Uterus (tissue), 4 donors: ENCODE measurements at places on chromosomes 16 and 17. TPM values are rescaled to one million over a fixed set of nuclear protein-coding genes. Genes with fewer than 3 reads are reported as not detected.

GRCh38 chr17:38898291-38898679 is 27.1 kb upstream of the LASP1NB start:
- H3K4me3 ChIP-seq = no peak overlapping the region
- peaks cover 8% of the 10 kb centered on the region for H3K4me1 ChIP-seq
- peak overlapping the region; percentile 56 for H3K27ac ChIP-seq
- no peaks in the 10 kb centered on the region for H3K36me3 ChIP-seq

DNA sequence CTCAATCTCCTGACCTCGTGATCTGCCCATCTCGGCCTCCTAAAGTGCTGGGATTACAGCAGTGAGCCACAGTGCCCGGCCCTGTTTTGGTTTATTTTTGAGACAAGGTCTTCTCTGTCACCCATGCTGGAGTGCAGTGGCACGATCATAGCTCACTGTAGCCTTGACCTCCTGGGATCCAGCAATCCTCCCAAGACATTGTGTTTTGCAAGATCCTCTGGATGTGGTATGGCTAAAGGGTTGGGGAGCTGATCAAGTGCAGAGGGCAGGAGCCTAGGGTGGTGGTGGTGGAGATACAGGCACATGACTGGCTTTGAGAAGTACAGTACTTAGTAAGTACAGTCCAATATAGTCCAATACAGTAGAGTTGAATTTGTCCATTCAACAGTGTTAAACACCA is 16.6 kb upstream of the TNS4 start:
- H3K27me3 ChIP-seq = no peaks in the 10 kb centered on the region
- peak; percentile 6 for DNase-seq
- H3K4me3 ChIP-seq = no peak overlapping the region
- no peak overlapping the region for H3K27ac ChIP-seq

DNA sequence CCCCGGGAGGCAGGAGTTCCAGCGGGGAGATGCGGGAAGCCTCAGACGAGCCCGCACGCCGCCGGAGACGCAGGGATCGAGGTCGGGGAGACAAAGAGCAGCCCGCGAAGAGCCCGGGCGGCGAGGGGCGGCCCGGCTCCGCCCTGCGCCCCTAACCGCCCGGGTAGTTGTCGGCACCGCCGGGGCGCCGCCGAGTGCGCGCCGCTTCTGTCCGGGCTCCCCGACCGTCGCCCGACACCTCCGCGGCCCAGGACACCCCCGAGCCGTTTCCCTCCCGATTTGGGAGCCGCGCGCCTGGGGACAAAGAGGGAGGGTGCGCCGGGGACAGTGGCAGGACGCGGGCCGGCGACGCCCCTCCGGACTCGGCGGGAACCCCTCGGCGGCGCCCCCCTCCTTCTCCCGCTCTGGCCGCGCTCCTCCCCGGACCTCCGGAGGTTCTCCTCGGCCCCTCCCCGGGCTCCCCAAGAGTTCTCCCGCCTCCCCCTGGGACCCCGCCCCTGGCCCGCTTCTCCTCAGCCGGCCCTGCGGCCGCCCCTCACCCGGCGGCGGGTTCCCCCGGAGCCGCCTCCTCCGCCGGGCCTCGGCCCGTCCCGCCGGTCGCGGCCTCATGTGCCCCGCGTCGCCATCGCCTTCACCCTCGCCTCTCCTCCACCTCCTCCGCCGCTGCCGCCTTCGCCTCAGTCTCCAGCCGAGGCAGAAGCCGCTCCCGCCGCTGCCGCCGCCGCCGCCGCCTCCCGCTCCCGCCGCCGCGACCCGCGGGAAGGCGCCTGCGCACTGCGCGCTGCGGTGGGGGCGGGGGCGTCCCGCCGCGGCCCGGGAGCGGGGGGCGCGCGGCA is at the start of gene GJC1:
TSS of gene GJC1 (minus strand) at position 765 of the 836 bp plus-strand sequence. CDS start 24,470 bp downstream, outside the sequence.
- no peaks in the 10 kb centered on the region for H3K36me3 ChIP-seq
- no peaks in the 10 kb centered on the region for H3K27me3 ChIP-seq
- DNase-seq = peak; percentile 60
- peak within 1 kb of the TSS; percentile 49 for H3K4me3 ChIP-seq

- no peaks in the 10 kb centered on the region for H3K4me1 ChIP-seq
- H3K27me3 ChIP-seq = no peaks in the 10 kb centered on the region
- no peak overlapping the region for H3K4me3 ChIP-seq
- H3K27ac ChIP-seq = no peak overlapping the region
- H3K36me3 ChIP-seq = no peaks in the 10 kb centered on the region
Measured at GRCh38 chr16:68128577-68129305, 43.6 kb downstream of the NFATC3 start.

- peak overlapping the region; percentile 78 for H3K27ac ChIP-seq
- no peaks in the 10 kb centered on the region for H3K27me3 ChIP-seq
- no peak for DNase-seq
- H3K36me3 ChIP-seq = no peaks in the 10 kb centered on the region
- no peaks in the 10 kb centered on the region for H3K4me1 ChIP-seq
- peak overlapping the region; percentile 81 for H3K4me3 ChIP-seq
Measured at GRCh38 chr17:81551458-81552243, 502 bp downstream of the FAAP100 start.

DNA sequence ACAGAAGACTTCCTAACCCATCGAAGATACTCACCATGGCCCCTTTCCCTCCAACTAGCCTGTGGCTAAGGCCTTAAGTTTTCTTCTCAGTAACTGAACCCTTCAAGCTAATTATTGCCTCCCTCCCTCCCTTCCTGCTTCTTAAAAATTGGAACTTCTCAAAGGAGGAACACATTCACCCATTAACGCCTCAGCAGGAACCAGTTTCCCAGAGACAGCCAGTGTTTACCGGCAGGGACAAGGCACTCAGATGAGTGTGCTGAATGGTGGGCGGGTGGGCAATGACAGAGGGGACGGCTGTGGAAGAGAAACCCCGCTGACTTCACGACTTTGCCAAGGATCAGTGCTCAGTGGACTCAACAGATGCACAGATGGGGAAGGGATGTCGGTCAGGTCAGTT is 20.3 kb downstream of the PITPNA start:
- H3K4me1 ChIP-seq = no peaks in the 10 kb centered on the region
- no peaks in the 10 kb centered on the region for H3K36me3 ChIP-seq
- no peaks in the 10 kb centered on the region for H3K27me3 ChIP-seq
- no peak for DNase-seq
- no peak overlapping the region for H3K4me3 ChIP-seq

- H3K4me1 ChIP-seq = no peaks in the 10 kb centered on the region
- H3K36me3 ChIP-seq = no peaks in the 10 kb centered on the region
- no peak for DNase-seq
- no peaks in the 10 kb centered on the region for H3K27me3 ChIP-seq
- no peak overlapping the region for H3K4me3 ChIP-seq
Measured at GRCh38 chr17:16434662-16435061, 19.3 kb downstream of the TRPV2 start.

GRCh38 chr16:21656795-21657768 is 4.7 kb upstream of the IGSF6 start:
- H3K27me3 ChIP-seq = no peaks in the 10 kb centered on the region
- H3K36me3 ChIP-seq = no peaks in the 10 kb centered on the region
- no peaks in the 10 kb centered on the region for H3K4me1 ChIP-seq
- no peak overlapping the region for H3K27ac ChIP-seq
- H3K4me3 ChIP-seq = no peak overlapping the region
- no peak for DNase-seq

GRCh38 chr17:49980703-49981197 is 11.8 kb downstream of the DLX4 start:
- H3K27me3 ChIP-seq = no peaks in the 10 kb centered on the region
- no peaks in the 10 kb centered on the region for H3K4me1 ChIP-seq
- no peaks in the 10 kb centered on the region for H3K36me3 ChIP-seq
- DNase-seq = no peak
- no peak overlapping the region for H3K27ac ChIP-seq

DNA sequence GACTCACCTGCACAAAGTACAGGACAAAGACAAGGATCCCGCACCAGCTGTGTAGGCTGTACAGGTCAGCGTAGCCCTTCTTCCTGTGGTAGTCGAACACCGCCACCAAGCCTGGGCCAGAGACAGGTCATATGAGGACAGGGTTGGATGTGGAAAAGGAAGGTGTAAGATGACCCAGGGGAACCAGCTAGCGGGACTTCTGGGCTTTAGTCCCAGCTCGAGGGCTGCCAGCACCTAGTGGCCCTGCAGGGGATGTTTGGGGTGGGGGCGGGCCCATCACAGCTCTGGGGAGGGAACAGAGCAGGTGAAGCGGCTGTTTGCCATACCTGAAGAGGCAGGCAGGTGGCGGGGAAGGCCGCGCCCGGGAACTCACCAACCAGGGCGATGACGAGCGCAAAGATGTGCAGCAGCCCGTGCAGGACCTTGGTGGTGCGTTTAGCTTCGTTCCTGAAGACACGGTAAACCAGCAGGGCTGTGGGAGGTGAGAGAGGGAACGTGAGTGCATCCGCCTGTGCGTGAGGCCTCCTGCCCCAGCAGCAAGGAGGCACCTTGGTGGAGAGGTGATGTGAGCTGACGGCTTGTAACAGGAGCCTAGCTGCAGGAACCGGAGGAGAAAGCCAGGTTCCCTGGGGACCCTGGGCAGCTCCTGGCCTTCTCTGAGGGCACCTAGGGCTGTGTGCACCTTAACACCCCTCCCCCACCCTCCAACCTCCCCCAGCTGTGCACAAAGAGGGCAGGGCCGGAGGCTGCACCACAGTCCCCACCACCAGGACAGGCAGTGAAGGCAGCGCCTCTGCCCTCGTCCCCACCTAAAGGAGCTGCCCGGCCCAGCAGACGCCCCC is 10.2 kb downstream of the CYB561 start:
- DNase-seq = peak; percentile 24
- no peak overlapping the region for H3K4me3 ChIP-seq
- H3K36me3 ChIP-seq = no peaks in the 10 kb centered on the region
- H3K27ac ChIP-seq = no peak overlapping the region

DNA sequence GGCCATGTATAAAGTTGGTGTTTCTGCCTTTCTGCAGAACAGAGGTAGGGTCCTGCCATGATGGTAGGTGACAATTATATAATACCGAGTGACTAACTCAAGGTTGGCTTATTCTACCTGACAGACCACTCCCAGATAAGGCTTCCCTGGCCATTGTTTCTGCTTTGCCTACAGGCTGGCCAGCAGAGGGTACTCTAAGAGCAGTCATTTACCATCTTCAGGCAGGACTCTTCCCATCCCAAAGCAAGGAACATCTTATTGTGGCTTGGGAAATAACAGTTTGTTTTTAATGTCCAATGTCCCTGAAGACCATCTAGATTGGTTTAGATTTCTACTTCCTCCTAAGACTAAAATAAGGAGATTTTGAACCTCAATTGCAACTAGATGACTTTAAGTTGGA is 74.1 kb downstream of the SNX11 start:
- H3K27me3 ChIP-seq = no peaks in the 10 kb centered on the region
- H3K4me1 ChIP-seq = no peaks in the 10 kb centered on the region
- H3K4me3 ChIP-seq = no peak overlapping the region

DNA sequence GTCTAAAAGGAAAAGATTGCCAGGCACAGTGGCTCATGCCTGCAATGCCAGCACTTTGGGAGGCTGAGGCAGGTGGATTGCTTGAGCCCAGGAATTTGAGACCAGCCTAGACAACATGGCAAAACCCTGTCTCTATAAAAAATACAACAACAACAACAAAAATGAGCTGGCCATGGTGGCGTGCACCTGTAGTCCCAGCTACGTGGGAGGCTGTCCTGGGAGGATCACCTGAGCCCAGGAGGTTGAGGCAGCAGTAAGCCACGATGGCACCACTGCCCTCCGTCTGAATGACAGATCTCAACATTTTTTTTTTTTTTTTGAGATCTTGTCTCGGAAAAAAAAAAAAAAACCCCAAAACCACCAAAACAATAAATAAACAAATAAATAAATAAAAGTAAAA is 28.1 kb upstream of the ATP2A3 start:
- H3K4me1 ChIP-seq = no peaks in the 10 kb centered on the region
- H3K4me3 ChIP-seq = no peak overlapping the region
- no peaks in the 10 kb centered on the region for H3K36me3 ChIP-seq
- no peak for DNase-seq
- no peak overlapping the region for H3K27ac ChIP-seq

DNA sequence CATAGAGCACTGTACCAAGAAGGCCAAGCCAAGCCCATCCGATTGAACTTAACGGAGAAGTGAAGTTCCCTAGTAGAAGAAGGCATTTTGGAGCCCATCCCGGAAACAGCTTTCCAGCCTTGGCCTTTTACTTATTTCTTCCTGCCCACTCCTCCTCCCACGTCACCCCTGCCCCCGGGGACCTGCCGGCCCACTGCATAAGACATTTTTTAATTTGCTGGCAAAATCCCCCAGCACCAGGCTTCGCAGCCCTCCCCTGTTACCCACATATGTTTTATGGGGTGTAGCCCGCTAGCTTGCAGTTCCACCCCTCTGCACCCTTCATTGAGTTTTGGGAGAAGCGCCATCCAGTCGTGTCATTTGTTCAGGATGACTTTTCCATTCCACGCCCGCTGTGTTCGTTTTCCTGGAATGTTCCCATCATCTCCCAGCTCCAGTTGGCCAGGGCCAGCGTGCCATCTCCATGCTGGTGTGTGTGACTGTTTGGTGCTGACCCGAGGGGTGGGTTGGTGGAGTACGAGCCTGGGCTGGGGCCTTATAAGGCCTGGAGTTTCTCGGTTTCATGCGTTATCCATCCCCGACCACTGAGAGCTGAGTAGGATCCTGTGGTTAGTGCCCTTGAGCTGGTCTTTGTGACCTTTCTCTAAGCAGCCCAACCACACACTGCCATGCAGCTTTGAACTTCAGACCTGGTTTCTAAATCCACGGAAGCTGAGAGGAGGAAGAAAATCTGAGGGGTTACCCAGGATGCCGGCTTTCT is 20.0 kb upstream of the TBX2 start:
- no peaks in the 10 kb centered on the region for H3K4me1 ChIP-seq
- no peaks in the 10 kb centered on the region for H3K36me3 ChIP-seq
- no peak for DNase-seq
- H3K27ac ChIP-seq = peak overlapping the region; percentile 21
- H3K4me3 ChIP-seq = no peak overlapping the region
- H3K27me3 ChIP-seq = no peaks in the 10 kb centered on the region

GRCh38 chr17:31838636-31839225 is 20.3 kb downstream of the COPRS start:
- H3K4me1 ChIP-seq = peaks cover 6% of the 10 kb centered on the region
- no peak for DNase-seq
- H3K36me3 ChIP-seq = no peaks in the 10 kb centered on the region
- no peak overlapping the region for H3K4me3 ChIP-seq
- H3K27me3 ChIP-seq = no peaks in the 10 kb centered on the region

DNA sequence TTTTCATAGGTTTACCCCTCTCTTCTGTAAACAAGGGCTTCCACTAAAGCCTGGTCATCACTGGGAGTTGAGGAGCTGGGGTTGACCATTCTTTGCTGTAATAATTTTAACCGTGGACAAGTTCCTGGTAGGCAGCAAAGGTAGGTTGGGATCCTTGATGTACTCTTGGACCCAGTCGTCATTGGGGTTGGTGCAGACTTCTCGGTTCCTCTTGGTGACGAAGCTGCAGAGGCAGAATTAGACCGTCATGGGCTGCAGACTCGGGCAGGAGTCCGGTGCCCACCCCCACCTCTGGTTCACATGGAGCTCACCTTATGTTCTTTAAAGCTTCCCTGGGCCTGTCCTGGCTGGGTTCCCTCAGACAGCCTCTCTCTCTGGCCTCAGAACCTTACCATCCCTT is 3.8 kb downstream of the CCL16 start:
- no peak for DNase-seq
- H3K36me3 ChIP-seq = no peaks in the 10 kb centered on the region
- no peak overlapping the region for H3K4me3 ChIP-seq
- H3K27me3 ChIP-seq = no peaks in the 10 kb centered on the region
- no peak overlapping the region for H3K27ac ChIP-seq
- H3K4me1 ChIP-seq = no peaks in the 10 kb centered on the region

GRCh38 chr17:59623151-59623550 is 3.5 kb downstream of the CLTC start:
- no peak overlapping the region for H3K4me3 ChIP-seq
- peaks cover 8% of the 10 kb centered on the region for H3K4me1 ChIP-seq
- H3K27ac ChIP-seq = no peak overlapping the region
- no peak for DNase-seq
- H3K36me3 ChIP-seq = no peaks in the 10 kb centered on the region

MYCBPAP gene
- total RNA-seq = 6.5 TPM

ABCA9 gene
- 14.7 TPM for total RNA-seq

ARSG gene
- 0.59 TPM for total RNA-seq

PPP1R27 gene
- 1.6 TPM for total RNA-seq

ABCC12 gene
- total RNA-seq = not detected

MILR1 gene
- 9.5 TPM for total RNA-seq

DNASE1L2 gene
- total RNA-seq = 1.2 TPM
